ENCODE measurements at places on chromosomes 2 and 18.

DNA sequence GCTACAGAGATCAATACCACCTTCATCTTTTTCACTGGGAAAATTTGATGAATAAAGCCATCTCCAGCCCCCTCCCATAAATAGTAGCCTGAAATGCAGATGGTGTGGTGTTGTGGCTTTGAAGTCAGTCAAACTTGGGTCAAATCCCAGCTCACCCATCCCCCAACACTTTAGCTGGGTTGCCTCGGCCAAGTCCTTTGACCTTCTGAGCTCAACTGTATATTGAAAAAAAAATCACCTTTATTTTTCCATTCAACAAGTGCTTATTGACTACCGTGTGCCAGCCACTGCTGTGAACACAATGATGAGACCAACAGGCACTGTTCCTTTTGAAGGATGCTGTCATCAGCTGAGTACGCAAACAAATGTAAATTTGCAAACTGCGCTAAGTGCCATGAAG, 35.1 kb upstream of the NTSR2 start:
- DNase-seq: no peak

- DNase-seq: no peak
Observed at GRCh38 chr2:26552641-26553374, 74.9 kb upstream of the OTOF start.

- no peak for DNase-seq
Observed at GRCh38 chr18:42514512-42514911, 559.5 kb downstream of the PIK3C3 start.

GRCh38 chr2:5798084-5798483, 105.9 kb downstream of the SOX11 start:
- no peak for DNase-seq

- DNase-seq: no peak
Observed at GRCh38 chr2:54864096-54864495, 140.6 kb downstream of the EML6 start.

GRCh38 chr2:226410247-226410835, 389.3 kb downstream of the IRS1 start:
- DNase-seq: no peak

GRCh38 chr2:241821460-241822263, 12.7 kb downstream of the NEU4 start:
- DNase-seq: no peak

- no peak for DNase-seq
Observed at GRCh38 chr2:112916625-112917247, 5.8 kb downstream of the IL37 start.

DNA sequence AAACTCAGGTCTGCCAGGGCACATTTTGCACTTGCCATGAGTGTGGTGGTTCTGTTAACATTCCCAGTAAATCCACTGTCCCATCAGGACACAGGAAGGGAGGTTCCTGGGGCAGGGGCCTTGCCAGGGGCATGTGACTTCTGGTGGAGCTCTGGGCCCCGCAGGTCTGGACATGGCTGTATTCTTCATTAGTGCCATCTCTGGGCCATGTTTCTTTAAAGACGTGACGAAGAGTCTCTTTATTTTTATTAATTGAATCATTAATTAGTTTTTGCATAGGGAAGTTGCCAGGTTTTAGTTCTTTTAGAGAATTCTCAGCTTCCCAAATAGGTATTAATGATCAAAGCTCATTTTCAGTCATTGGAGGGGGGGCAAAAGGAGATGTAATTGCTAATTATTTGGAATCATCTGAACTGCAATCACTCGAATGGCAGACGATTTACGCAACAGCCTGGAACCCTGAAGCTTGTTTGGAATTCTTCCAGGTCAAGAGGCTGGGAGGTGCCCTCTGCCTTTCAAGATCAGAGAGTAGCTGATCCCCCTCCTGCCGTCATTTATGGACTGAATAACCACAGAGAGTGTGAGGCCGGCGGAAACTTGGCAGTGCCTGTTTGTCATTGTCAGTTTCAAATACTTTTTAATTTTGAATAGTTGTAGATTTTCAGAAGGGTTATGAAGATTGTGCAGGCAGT, 106.2 kb downstream of the RTP5 start:
- no peak for DNase-seq

DNA sequence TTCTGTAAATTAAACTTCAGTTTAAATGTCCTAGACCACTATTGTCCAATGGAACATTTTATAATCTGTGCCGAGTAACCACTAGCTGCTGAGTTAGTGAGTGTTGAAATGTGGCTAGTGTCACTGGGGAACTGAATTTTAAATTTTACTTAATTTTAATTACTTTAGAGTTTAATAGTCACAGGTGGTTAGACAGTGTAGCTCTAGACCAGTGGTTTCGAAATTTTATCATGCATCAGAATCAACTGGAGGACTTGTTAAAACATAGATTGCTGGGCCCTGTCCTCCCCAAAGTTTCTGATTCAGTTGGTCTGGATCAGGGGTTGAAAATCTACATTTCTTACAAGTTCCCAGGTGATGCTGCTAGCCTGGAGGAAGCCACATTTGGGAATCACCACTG, 110.4 kb downstream of the FMNL2 start:
- no peak for DNase-seq

DNA sequence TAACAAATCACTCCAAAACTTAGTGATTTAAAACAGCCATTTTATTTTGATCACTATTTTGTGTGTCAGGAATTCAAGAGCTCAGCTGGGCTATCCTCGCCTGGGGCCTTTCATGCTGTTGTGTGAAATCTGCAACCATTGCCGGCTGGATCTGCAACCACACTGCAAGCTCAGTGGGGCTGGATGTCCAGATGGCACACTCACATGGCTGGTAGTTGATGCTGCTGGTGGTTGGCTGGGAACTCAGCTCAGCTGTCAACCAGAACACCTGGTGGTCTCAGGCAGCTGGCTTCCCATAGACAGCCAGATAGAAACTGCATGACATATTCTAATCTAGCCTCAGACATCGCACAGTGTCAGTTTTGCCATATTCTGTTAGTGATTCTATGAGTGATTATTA, 30.6 kb upstream of the AP1S3 start:
- DNase-seq: no peak

Data from HFF-Myc (cell line).